ENCODE measurements at places on chromosomes 1 and 21.

GRCh38 chr1:242002072-242002471 lies 3.2 kb upstream of the MAP1LC3C start:
- no peak for DNase-seq

- no peak for DNase-seq
These were observed 148.2 kb upstream of the COL6A1 start for GRCh38 chr21:45833414-45833813.

DNA sequence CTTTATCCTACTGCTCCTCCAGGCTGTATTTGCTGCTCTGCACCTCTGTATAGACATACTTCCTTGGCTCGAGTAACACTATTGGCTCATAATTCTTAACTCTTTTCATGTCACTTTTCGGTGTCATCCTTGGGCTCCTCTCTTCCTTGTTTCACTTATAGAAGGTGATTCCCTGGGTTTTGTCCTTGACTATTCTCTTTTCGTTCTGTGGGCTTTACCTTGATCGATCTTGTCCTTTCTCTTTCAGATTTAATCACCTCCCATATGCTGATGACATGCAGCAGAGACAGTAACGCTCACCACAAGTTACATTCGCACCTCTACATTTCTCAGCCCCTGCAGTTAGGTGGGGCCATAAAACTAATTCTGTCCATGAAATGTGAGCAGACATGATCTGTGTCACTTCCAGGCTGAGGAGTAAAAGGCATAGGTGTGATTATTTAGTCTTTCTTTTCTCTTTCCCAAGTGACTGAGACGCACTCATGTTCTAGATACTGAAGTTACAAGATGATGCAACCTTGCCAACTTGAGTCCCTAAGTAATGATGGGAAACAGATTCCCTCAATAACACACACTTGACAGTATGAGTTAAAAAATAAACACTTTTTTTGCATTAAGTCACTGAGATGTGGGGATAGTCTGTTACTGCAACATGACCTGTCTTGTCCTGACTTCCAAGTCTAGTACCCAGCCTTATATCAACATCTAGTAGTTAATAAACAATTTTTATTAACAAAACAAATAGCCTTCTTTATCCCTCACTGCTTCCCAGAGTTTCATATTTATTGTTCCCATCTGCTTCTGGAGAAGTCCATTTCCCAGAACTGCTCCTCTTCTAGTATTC lies 49.9 kb upstream of the HAO2 start:
- no peak for DNase-seq

GRCh38 chr1:207973898-207974568 lies 63.1 kb upstream of the CD34 start:
- DNase-seq = no peak

GRCh38 chr1:168794057-168794456 lies 65.1 kb upstream of the DPT start:
- no peak for DNase-seq

DNA sequence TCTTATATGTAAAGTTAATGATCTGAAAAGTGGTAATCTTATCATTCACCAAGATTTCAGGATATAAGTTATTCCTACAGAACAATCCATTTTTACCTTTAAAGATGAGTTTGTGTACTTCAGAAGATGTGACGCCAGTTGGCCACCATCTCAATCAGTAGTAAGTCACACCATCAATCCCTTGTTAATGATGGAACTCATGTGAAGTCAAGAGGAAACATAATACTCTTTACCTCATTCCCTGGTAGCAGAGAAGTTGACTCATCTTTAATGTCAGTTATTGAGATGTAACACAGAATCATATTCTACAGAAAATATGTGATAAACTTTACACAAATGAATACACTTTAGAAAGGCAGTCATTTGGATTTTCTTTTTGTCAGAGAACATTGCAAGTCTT lies 38.2 kb downstream of the MRPL39 start:
- DNase-seq = no peak

- no peak for DNase-seq
These were observed 5.9 kb upstream of the RBBP5 start for GRCh38 chr1:205127646-205128045.

GRCh38 chr1:43564551-43565348 lies 34.1 kb downstream of the PTPRF start:
- no peak for DNase-seq

DNA sequence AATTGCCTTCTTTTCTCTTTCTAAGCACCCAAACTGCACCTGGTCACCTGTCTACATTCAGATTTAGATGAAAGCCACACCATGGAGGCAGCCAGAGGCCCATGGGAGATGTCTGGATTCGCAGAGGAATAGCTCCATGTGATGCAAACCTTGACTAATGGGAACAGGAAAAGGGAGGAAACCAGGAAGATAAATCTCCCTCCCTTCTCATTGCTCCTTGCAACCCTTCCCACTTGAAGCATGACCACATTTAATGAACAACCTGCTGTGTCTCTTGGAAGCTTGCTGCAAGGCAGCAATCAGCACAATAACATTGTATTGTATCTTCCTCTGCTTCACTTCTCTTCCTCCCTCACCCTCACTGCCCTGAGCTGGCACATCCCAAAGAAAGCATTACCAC lies 42.6 kb upstream of the KLF17 start:
- DNase-seq = no peak

- DNase-seq = no peak
These were observed 19.5 kb upstream of the IGSF21 start for GRCh38 chr1:18088077-18088594.

GRCh38 chr1:89022167-89022959 lies at the start of gene GBP3:
Gene GBP3, minus strand, starts transcription at chr1:89022866. Its CDS starts 2,145 bp downstream, at chr1:89020721.
- no peak for DNase-seq

- DNase-seq = no peak
These were observed 248.7 kb downstream of the TTLL7 start for GRCh38 chr1:83750201-83750600.

DNA sequence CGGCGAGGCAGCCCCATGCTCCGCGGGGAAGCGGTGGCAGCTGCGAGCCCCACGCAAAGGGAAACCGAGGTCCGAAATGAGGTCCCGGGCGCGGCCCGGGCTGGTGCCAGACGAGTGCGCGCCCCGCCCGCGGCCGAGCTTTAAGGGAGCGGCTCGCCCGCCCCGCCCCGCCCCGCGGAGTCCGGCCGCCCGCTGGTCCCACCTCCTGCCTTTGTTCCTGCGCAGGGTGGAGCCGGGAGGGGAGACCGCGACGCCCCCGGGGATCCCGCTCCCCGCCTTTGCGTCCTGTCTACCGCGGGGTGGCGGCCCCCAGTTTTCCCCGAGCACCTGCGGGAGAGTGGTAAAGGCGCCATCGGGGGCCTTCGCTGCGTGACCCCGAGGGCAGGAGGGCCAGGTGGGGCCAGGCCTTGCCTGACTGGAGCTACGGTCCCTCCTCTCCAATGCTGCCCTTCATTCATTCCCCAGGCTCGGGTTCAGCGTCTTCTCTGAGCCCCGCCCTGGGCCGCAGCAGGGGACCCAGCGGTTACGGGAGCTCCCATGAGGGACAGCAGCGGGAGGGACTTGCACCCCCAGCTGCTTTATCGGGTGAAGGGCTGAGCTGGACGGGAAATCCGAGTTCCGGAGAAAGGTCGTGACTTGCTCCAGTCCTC lies at the start of gene HES2:
Gene HES2, minus strand, starts transcription at position 116 of the 650 bp plus-strand sequence. Its CDS starts 99 bp downstream, at position 17.
- no peak for DNase-seq

- no peak for DNase-seq
These were observed 145.7 kb upstream of the TMEM51 start for GRCh38 chr1:15007842-15008241.

DNA sequence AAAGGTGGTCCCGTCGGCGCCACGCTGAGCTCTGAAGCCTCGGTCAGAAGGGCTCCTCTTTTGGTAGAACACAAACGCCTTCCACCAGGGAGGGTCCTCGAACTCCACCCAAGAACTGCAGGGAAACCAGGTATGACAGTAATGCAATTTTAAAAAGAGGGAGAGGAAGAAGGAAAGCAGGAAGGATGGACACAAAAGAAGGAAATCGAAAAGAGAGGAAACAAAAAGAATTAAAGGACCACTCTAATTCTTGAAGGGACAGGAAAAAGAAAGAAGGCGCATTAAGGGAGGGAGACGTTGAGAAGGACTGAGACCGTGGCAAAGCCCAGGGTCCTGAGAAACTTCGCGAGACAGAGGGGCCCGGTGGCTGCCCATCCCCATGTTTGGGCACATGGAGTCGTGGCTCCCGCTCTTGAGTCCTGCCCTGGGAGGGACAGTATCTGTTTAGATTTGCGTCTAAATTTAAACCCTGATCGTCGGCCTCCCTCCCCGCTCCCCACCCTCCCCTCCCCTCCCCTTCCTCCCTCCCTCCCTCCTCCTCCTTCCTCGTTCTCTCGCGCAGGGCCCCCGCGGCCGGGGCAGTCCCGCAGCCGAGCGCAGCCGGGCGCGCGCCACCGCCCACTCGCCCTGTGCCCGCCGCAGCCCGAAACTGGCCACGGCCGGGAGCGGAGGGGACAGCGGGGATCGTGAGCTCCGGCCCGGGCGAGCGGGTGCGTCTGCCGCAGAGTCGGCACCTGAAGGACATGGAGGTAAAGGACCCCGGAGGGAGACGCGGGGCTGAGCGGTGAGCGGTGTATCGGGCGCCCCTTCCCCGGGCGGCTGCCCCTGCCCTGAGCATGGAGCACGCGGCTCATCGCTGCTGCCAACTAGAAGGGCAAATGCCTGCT lies at the start of gene RCSD1:
Gene RCSD1, plus strand, starts transcription at position 552 of the 887 bp plus-strand sequence. Its CDS starts 192 bp downstream, at position 744.
- DNase-seq = no peak

- no peak for DNase-seq
These were observed 381.2 kb upstream of the DUSP10 start for GRCh38 chr1:222123111-222123510.

DNA sequence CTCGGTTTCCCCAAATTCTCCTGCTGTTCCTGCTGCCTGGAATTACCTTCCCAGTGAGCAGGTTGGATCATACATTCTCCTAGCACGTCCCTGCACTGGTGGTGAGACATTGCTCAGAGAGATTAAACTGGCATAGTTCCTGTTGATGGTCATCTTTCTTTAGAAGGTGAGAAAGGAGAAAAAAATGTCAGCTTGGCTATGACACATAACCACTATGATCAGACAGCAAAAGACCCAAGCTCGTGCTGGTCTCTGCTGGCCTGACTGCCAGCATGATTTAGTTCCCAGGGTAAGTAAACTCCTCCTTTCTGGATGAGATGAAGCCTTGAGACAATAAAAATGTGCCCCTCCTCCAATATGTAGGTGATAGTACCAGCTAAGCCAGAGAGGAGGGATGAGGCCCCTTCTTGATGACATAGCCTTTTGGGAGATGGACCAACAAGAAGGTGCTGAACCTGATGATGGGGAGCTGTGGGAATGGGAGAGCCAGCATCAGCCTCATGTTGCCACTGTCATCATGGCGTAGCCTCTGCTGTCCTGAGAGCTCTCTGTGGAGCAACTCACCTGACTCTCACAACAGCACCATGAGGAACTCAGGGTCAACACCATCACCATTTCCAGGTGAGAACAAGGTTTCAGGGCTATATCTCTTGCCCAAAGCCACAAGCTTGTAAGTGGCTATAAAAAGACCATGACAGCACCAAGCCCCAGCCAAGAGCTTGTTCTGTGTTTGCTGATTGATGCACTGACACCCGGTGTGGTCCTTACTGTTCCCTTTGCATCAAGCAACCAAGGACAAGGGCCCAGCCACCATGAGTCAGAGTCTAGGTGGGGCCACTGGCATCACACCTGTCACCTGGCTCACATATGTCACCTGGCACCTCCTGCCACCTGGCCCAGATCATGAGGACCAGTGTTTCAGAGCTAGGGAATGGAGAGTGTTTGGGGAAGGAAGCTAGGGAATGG lies 200.0 kb downstream of the MATN1 start:
- DNase-seq = no peak

All from head of caudate nucleus (tissue), 42 donors.